GM23248 (cell line): ENCODE measurements at places on chromosomes 2 and 18. TPM values are rescaled to one million over a fixed set of nuclear protein-coding genes. Genes with fewer than 3 reads are reported as not detected.

DNA sequence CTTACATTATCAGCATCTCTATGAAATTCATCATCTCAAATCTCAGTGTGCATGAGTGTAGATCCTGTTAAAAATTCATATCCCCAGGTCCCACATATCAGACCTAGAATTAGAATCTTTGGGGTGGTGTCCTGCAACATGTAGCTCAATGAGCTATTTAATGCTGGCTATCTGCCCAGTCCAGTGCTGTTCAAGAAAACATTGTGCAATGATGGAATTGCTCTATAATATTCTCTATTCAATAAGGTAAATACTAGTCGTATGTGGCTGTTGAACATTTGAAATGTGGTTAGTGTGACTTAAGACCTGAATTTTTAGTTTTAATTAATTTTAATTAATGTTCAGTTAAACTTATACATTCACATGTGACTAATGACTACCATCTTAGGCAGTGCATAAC is 127.4 kb downstream of the NOL4 start:
- no peaks in the 10 kb centered on the region for H3K27me3 ChIP-seq
- H3K27ac ChIP-seq = no peak overlapping the region
- H3K36me3 ChIP-seq = no peaks in the 10 kb centered on the region
- peak; percentile 20 for DNase-seq
- H3K4me1 ChIP-seq = no peaks in the 10 kb centered on the region
- no peak overlapping the region for H3K4me3 ChIP-seq

DUSP19 gene
- 2.3 and 5.3 TPM in 2 replicates for total RNA-seq

- no peaks in the 10 kb centered on the region for H3K27me3 ChIP-seq
- no peak overlapping the region for H3K4me3 ChIP-seq
Observed at GRCh38 chr2:68098291-68098797, 35.5 kb upstream of the C1D start.

HAAO gene
- not detected in 2 replicates for total RNA-seq

DNA sequence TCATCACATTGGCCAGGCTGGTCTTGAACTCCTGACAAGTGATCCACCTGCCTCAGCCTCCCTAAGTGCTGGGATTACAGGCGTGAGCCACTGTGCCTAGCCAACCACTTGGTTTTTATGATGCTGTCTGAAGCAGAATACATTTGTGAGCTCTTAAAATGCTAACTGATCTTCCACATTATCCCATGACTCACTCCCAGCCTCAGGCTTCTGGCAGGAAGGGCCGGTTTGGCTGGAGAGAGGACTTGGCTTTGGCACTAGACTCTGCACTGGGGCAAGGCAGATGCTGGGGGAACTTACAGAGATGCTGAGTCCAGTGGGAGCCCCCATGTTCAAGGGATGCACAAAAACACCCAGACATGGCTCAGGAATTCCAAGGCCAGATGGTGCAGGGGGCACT is 40.5 kb upstream of the SH3BP4 start:
- H3K4me1 ChIP-seq = no peaks in the 10 kb centered on the region
- H3K27ac ChIP-seq = no peak overlapping the region
- no peak overlapping the region for H3K4me3 ChIP-seq
- no peaks in the 10 kb centered on the region for H3K27me3 ChIP-seq
- peak; percentile 81 for DNase-seq
- no peaks in the 10 kb centered on the region for H3K36me3 ChIP-seq

GRCh38 chr2:194332799-194333490 is 1324.1 kb upstream of the SLC39A10 start:
- H3K36me3 ChIP-seq = no peaks in the 10 kb centered on the region
- no peak overlapping the region for H3K27ac ChIP-seq
- DNase-seq = no peak
- H3K27me3 ChIP-seq = no peaks in the 10 kb centered on the region
- no peak overlapping the region for H3K4me3 ChIP-seq

IL1B gene
- total RNA-seq = 0.86 and 3.8 TPM in 2 replicates

CHPF gene
- total RNA-seq = 526 and 533 TPM in 2 replicates

TMEM178A gene
- 0.32 TPM in 1 of 2 replicates, not detected in the other for total RNA-seq

SP100 gene
- 73.5 and 75.8 TPM in 2 replicates for total RNA-seq

- no peaks in the 10 kb centered on the region for H3K4me1 ChIP-seq
- H3K27me3 ChIP-seq = no peaks in the 10 kb centered on the region
- H3K36me3 ChIP-seq = no peaks in the 10 kb centered on the region
- no peak overlapping the region for H3K27ac ChIP-seq
- no peak overlapping the region for H3K4me3 ChIP-seq
- no peak for DNase-seq
Observed at GRCh38 chr2:129716781-129717559, 262.5 kb upstream of the RAB6C start.

DNER gene
- 0.65 TPM in 1 of 2 replicates, not detected in the other for total RNA-seq

DNA sequence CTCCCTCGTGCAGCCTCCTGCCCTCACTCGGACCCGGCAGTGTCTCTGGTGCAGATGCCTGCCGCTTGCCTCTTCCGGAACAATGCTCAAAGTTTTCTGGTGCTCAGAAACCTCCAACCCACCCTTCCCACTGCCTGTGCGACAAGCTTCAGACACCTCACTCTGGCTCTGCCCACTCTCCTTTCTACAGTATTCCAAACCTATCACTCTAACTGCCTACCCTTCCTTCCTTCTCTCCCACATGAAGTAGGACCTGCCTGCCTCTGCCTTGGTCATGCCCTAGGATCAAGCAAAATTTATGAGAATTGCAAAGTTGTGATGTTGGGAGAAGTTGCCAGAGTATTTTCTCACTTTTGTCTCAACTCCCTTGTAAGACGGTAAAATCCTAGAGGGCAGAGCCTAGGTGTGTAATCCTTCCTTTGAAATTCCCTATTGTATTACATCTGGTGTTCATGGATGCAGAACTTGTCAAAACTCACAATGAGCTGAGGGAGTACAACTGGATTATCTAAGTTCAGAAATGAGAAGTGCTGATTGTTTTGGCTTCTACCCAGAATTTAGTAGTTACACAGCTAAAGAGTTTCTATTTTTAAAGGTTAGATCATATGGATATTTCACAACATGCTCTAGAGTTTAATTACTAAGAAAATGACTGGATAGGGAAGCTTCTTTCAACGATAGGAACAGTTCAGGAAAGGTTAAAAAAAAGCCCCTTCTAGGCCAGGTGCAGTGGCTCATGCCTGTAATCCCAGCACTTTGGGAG is 7.2 kb downstream of the NPC1 start:
- no peaks in the 10 kb centered on the region for H3K36me3 ChIP-seq
- no peak overlapping the region for H3K4me3 ChIP-seq
- peaks cover 50% of the 10 kb centered on the region for H3K4me1 ChIP-seq
- no peaks in the 10 kb centered on the region for H3K27me3 ChIP-seq

DNA sequence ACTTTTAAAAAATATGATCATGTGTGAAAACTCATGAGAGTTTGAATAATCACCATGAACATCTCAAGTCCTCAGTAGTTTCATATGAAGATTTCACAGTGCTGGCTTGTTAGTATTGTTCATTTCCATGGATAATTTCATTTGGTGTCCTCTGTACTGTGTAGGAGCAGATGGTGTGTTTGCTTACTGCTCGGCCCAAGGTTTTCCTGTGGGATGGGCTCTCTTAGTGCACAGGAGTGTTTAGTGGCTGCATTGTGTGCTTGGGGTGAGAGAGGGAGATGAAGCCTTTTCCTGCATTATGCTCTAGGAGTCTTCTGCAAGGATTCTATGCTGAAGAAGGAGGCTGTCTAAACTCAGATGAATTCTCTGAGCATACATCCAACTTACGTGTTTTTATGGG is 270.6 kb downstream of the SOCS6 start:
- H3K4me1 ChIP-seq = no peaks in the 10 kb centered on the region
- no peak overlapping the region for H3K27ac ChIP-seq
- H3K36me3 ChIP-seq = no peaks in the 10 kb centered on the region
- no peak overlapping the region for H3K4me3 ChIP-seq

- peak; percentile 26 for DNase-seq
- H3K27me3 ChIP-seq = no peaks in the 10 kb centered on the region
- no peak overlapping the region for H3K27ac ChIP-seq
- H3K4me1 ChIP-seq = no peaks in the 10 kb centered on the region
Observed at GRCh38 chr18:53941601-53942338, 282.7 kb downstream of the MBD2 start.

GRCh38 chr2:46257476-46257875 is 39.7 kb upstream of the EPAS1 start:
- peak; percentile 61 for DNase-seq
- no peak overlapping the region for H3K27ac ChIP-seq
- no peak overlapping the region for H3K4me3 ChIP-seq
- no peaks in the 10 kb centered on the region for H3K4me1 ChIP-seq

DNA sequence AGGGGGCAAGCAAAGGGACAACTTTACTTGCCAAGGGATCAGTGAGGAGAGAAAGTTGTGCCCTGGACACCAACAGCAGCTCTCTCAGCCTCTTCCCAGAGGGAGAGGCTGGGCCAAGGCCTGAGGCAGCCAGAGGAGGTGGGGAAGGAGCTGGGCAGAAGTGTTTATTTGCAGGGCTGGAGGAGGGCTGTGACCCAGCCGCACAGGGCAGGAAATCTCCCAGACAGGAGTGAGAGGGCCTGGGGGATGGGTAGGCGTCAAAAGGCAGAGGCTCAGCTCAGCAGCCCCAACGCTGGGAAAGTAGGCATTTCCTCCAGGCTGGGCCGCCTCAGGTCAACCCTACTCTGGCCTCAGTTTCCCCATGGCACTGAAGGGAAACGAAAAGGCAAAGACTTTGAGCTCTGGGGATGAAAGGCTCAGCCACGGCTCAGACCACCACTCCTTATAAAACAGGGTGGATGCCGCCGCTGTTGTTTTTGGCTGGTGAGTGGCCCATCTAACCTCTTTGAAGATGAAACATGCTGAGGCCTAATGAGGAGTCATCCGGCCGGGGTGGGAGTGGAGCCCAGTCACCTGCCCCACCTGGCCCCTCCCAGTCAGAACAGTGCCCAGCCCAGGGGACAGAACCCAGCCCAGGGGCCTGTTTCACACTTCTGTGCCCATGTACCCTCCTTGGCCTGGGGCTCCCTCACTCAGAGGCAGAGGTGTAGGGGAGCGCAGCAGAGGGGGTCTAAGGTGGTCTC is 21.9 kb upstream of the SEMA4C start:
- DNase-seq = no peak
- H3K4me3 ChIP-seq = no peak overlapping the region
- no peaks in the 10 kb centered on the region for H3K36me3 ChIP-seq
- H3K4me1 ChIP-seq = no peaks in the 10 kb centered on the region
- H3K27me3 ChIP-seq = no peaks in the 10 kb centered on the region

NAT8 gene
- total RNA-seq = not detected in 2 replicates

CD8B gene
- total RNA-seq = not detected in 2 replicates

DNA sequence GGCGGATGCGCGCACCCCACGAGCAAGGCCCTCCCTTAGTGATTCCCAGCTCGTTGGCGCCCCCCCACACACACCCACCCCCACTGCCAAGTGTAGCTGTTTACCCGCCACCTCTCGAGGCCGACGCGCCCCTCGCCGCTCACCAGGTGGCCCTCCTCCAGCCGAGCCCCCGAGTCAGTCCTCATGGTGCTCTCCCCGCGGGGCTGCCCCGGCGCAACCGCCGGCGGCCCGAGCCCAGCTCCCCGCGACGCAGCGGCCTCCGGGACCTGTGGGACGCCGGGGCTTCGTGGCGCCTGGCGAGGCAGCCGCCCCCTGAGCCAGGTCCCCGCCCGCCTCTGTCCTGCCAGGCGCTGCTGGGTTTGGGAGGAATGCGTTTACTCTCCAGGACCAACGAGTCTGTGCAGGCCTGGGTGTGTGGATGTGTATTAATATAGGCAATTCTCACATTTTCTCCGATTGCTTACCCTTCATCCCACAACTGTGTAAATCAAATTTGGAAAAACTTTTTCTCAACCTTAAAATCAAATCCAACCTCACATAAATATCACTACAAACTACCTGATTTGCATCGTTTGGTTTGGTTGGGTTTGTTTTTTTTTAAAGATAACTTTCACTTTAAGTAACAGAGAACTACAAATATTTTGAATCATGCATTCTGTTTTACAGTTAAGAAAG is at the start of gene TMEM237:
Gene TMEM237 (minus strand): TSS at position 288 of the 675 bp plus-strand sequence. CDS start 103 bp downstream, at position 185.
- no peaks in the 10 kb centered on the region for H3K27me3 ChIP-seq
- DNase-seq = peak; percentile 80
- peaks cover 15% of the 10 kb centered on the region for H3K4me1 ChIP-seq
- peak within 1 kb of the TSS; percentile 91 for H3K4me3 ChIP-seq

DNA sequence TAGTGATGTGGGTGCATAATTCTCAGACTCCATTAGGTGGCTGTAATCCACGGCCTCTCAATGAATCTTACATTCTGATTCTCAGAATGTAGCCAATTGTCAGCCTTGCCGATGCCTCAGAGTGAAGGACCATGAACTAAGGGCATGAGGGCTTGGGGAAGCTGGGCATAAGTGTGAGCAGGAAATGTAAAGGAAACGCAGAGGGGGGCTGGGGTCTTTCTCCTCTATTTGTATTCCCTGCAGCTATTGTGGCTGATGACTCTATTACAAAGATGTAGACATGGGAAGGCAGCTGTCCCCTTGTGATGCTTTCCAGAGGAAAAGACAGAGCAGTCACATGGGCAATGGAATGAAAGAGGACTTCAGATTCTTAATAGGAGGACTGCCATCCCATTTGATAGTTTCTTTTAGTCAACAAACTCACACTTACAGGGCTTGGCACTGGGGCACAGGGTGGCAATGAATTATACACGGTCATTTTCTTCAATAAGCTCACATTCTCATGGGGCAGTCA is 353.2 kb upstream of the PKDCC start:
- no peak for DNase-seq
- no peak overlapping the region for H3K27ac ChIP-seq
- no peaks in the 10 kb centered on the region for H3K36me3 ChIP-seq
- H3K27me3 ChIP-seq = no peaks in the 10 kb centered on the region; the same call in 1 of the 2 replicates
- H3K4me3 ChIP-seq = no peak overlapping the region
- H3K4me1 ChIP-seq = no peaks in the 10 kb centered on the region

DNA sequence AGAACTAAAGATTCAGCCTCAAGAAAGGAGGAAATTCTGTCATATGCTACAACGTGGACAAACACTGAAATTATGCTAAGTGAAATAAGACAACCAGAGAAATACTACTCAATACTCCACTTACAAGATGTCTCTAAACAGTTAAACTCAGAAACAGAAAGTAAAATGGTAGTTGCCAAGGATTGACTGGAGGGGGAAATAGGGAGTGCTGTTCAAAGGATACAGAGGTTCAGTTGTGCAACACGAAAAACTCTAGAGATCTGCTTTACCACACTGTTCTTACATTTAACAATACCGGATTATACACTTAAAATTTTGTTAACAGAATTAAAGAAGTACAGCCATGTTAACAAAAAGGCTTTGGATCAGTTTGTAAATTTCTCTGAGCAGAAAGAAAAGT is 39.8 kb upstream of the C2orf15 start:
- DNase-seq = peak; percentile 7
- H3K4me3 ChIP-seq = no peak overlapping the region
- H3K36me3 ChIP-seq = no peaks in the 10 kb centered on the region
- no peaks in the 10 kb centered on the region for H3K27me3 ChIP-seq
- H3K27ac ChIP-seq = no peak overlapping the region

- no peak overlapping the region for H3K27ac ChIP-seq
- no peaks in the 10 kb centered on the region for H3K36me3 ChIP-seq
- no peaks in the 10 kb centered on the region for H3K4me1 ChIP-seq
- peak; percentile 16 for DNase-seq
Observed at GRCh38 chr2:102437122-102437521, 14.2 kb downstream of the IL18RAP start.

- H3K36me3 ChIP-seq = no peaks in the 10 kb centered on the region
- H3K4me1 ChIP-seq = no peaks in the 10 kb centered on the region
- no peak overlapping the region for H3K27ac ChIP-seq
- H3K27me3 ChIP-seq = peaks cover 13% of the 10 kb centered on the region; the same call in 1 of the 2 replicates
Observed at GRCh38 chr2:714005-714741, 37.0 kb upstream of the TMEM18 start.

- no peaks in the 10 kb centered on the region for H3K27me3 ChIP-seq
- no peak overlapping the region for H3K4me3 ChIP-seq
- H3K4me1 ChIP-seq = peaks cover 33% of the 10 kb centered on the region
Observed at GRCh38 chr2:37742286-37742685, 70.8 kb upstream of the CDC42EP3 start.

POTEJ gene
- not detected in 2 replicates for total RNA-seq

GRCh38 chr2:10366601-10367270 is 64.0 kb downstream of the HPCAL1 start:
- no peak overlapping the region for H3K27ac ChIP-seq
- no peak overlapping the region for H3K4me3 ChIP-seq
- no peak for DNase-seq
- H3K36me3 ChIP-seq = no peaks in the 10 kb centered on the region
- no peaks in the 10 kb centered on the region for H3K4me1 ChIP-seq
- H3K27me3 ChIP-seq = no peaks in the 10 kb centered on the region
